ENCODE measurements at places on chromosomes 5 and 9.

- DNase-seq: no peak
Measured at GRCh38 chr5:149448831-149449714, 70.0 kb upstream of the IL17B start.

DNA sequence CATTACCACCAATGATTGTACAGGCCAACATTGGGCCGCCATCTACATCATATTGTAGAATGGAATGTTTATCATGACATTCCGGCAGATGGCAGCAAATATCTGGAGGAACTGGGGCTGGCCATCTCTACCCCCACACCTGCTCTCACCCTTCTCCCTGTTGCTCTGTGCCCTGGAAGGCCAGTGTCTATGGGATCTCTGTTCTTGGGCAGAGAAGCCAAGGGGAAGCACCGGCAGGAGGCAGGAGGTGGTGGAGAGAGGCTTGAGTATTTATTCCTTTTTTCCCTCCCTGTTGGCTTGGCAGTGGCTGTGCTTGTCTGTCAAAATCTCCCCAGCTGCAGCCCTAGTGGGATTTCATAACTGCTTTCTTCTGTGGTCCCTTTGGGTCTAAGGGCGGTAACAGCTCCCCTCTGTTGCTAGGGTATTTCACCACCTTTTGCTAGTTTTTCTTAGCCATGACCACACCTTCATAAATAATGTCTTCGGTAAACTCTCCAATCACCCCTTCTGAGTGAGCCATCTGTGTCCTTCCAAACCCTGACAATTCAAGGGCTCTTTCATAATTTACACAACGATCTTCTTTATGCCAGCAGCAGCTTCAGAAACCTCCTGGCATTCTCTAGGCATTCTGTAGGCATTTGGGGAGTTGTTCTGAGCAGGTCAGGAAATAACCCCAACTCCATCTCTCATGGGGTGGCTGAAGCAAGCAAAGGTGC, 225.8 kb downstream of the MELK start:
- DNase-seq: no peak

DNA sequence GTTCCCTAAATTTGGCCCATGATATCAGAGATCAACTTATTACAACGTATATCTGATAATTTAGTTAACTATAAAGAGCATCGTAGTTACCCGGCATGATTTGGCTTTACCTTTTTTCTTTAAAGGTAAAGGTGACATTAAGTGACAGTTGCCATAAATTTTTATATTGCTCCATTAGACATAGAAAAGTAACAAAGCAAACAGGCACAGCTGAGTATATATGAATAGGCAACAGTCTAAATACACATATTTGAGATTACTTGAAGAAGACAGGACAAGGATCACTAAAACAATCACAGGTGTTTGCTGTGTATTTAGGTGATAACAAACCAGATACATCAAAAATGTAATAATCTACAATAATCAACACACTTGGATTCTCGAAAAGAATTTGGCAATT, 34.8 kb downstream of the RFX3 start:
- no peak for DNase-seq

- no peak for DNase-seq
Measured at GRCh38 chr5:28710360-28710759, 1672.0 kb upstream of the CDH9 start.

Measured in coronary artery (tissue), 2 donors.